ENCODE measurements at places on chromosomes 3 and 15.

GRCh38 chr3:66489581-66489980, 11.2 kb downstream of the LRIG1 start:
- no peak for DNase-seq

DNA sequence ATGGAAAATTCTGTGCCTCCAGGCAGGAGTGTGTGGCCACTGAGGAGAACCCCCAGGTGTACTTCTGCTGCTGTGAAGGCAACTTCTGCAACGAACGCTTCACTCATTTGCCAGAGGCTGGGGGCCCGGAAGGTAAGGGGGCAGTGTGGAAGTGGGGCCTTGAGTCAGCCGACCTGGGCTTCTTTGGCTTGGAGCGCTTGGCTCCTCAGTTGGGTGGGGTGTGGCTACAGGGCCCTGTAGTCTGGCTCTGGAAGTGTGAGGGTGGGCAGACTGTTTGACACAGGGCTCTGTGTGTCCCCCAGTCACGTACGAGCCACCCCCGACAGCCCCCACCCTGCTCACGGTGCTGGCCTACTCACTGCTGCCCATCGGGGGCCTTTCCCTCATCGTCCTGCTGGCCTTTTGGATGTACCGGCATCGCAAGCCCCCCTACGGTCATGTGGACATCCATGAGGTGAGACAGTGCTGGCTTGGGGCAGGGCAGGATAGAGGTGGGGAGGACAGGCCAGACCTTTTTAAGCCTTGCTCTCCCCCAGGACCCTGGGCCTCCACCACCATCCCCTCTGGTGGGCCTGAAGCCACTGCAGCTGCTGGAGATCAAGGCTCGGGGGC, 18.2 kb upstream of the EXOG start:
- DNase-seq, result no peak

GRCh38 chr3:129184396-129184657, 631 bp upstream of the CNBP start:
- peak; percentile 52 for DNase-seq

DNA sequence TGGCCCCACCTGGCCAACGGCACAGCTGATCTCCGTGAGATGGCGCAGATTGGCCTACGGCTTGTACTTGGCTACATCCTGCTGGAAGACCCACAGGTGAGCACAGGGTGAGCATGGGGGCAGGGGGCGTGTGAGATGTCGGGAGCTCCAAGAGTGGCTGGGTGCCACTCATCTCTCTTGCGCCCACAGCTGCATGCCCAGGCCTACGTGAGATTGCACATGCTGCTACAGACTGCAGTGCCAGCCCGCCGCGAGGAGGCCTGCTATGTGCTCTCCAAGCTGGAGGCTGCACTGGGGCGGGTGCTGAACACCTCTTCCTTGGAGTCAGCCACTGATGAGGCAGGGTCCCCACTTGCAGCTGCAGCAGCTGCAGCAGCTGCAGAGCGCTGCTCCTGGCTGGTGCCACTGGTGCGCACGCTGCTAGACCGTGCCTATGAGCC, 22.3 kb downstream of the NBEAL2 start:
- no peak for DNase-seq

DNA sequence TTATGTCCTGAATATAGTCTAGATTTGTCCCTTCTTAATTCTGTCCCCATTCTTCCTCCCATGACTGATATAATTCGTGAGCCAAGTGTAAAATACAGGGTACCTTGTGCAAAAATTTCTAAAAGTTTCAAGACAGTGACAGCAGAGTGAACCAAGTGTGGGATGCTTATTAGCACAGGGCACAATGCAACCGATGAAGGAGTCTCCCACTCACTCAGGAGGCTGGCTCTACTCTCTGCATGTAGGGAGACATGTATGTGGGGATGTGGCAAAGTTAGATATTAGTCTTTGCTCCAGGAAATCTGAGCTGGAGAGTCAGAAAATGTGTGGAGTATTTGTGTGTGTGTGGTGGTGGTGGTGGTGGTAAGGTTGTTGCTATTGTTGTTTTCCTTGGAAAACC, 305.9 kb downstream of the CHL1 start:
- no peak for DNase-seq

- no peak for DNase-seq
These were observed 15.6 kb upstream of the KPNA4 start for GRCh38 chr3:160580938-160581337.

DNA sequence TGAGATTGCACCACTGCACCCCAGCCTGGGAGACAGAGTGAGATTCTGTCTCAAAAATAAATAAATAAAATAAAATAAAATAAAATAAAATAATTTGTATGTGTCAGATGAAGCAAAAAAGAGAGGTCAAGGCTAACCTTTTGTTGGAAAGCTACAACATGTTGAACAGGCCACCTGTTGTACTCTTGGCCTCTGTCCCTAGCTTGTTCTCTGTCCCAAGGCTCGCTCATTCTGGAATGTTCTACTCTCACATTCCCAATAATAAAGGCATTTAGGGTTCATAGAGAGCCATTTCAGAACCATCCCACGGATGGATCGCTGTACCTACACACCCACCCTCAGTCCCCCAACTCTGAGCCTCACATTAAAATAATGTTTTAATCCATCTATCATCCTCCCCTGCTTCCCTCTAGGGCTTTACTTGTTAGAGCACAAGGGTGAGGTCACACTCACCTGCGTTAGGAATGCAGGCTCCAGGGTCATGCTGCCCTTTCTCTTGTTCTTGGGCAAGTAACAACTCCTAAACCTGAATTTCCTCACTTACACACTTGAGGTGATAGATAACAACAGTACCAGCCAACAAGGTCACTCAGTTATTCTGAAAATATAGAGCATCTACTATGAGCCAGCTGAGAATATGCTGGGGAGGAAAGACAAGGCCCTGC, 24.9 kb upstream of the KCTD6 start:
- no peak for DNase-seq

- DNase-seq, result no peak
These were observed 4.2 kb upstream of the CORO2B start for GRCh38 chr15:68574629-68575028.

- no peak for DNase-seq
These were observed 189.8 kb upstream of the CNTN4 start for GRCh38 chr3:1908651-1909445.

DNA sequence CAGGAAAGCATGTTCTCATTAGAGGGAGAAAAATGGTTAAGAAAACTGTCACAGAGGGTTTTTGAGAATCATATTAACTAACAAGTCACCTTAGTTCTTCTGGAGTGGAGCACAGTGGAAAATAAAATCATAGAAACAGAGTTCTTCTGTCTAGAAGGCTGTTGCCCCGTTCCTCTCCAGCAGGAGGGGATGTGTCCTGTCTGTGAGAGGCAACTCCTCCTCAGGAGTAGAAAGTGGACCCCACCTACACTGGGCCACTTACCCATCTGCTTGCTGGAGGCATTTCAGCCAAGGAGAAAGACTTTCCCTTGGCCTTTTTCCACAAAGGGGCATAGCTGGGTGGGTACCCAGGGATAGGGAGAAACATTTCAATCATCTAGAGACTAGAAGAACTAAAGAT, 106.6 kb downstream of the SSR3 start:
- DNase-seq, result peak; percentile 59

GRCh38 chr3:61401359-61401758, 150.1 kb upstream of the FHIT start:
- DNase-seq, result no peak

DNA sequence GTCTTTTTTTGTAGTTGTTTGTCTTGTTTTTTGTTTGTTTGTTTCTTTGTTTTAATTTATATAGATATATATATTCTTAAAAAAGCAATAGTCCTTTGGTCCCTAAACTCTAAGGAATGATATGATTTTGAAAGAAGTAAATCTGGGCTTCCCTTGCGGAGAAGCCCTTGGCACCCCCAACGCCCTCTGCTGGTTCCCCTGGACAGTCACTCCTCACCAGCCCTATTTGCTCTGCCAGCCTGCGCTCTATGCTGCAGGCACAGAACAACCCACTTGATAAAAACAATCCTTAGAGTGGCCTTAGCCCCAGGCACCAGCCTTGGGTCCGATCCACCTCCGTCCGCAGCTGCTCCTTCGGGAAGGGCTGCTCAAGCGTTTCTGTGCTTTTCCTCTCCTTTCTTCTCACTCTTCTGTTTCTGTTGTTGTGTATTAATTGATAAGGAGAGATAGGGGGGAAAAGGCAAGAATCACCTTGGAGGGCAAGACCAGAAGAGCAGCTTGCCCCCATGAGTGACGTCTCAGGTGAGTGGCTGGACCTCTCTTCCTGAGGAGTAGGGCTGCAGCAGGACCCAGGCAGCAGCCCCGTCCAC, 13.7 kb upstream of the PARP6 start:
- DNase-seq, result peak; percentile 86
